ENCODE measurements at places on chromosomes 2 and 18.

DNA sequence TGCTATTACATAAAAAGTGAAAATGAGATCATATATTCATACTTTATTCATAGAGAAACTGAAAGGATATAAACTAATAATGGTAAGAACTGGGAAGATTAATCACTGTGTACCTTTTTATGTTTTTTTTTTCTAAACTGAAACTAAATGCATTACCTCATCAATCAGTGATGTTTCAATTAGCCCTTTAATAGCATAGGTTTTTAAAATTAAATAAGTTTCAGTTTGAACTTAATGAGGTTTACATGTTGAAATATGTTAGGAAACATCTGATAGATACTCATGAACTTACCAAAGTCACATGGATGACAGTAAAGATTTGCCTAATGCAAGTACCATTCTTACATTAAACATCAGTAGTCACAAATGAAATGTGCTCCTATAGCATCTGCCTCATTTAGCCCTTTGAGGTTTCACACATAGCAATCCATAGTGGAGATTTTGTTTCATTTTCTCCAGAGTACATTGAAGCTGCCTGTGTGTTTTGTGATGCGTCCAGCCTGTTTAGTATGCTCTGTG, 8.9 kb downstream of the MAPRE2 start:
- no peak for DNase-seq

DNA sequence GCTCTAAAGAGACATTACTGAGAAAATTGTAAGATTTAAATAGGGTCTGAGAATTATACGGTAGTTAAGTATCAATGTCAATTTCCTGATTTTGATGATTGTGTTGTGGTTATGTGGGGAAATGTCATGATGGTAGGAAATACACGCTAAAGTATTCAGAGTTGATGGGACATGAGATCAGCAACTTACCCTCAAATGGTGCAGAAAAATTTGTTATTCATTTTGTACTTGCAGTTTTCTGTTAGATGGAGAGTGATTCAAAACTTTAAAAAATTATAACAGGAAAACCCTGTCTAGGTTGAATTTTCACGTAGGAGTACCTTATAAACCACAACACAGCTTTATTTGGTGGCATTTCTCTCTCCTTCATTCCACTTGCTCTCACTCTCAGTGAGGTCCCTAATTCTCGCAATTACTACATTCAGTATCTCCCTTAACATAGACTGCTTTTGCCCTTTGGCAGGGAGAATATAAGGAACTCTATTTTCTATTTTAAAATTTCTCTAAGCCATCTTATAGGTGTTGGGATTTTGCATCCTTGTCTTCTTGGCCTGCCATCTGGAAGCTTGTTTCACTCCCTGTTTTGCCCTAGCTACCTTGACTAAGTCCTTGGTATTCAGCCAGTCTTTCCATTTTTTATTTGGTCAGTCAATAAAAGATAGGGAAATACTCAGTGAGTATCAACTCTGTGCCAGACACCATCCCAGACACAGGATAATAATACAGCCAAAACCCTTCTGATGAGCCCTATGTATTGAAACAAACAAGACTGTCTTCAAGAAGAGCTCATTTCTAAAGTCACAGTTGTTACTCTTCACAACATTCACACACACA, 550.6 kb upstream of the ACVR2A start:
- no peak for DNase-seq

- no peak for DNase-seq
These were observed 18.2 kb downstream of the NFATC1 start for GRCh38 chr18:79413901-79414300.

DNA sequence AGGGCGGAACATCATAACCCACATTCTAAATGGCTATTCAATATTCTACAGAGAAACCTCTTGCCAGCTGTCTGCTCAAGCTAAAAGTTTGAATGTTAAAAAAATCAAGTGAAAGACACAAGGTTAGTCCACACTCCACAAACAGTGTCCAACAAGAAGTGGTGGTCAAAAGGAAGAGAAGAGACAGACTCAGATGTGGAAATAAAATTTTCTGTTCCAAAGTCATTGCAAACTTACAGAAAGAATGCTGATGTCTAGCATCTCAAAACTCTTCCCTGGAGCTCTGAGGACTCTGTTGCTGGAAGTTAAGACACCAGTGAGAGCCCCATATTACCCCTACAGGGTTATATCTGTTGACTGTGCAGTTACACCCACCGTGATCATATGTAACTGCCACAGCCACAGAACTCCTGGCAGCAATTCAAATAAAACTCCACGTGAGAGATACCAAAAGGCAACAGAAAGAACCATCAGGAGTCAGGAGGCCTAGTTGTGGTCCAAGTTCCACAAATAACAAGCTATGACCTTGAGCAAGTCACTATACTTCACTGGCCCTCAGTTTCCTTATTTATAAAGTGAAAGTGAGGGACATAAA, 60.9 kb downstream of the AAK1 start:
- DNase-seq, result peak; percentile 50

DNA sequence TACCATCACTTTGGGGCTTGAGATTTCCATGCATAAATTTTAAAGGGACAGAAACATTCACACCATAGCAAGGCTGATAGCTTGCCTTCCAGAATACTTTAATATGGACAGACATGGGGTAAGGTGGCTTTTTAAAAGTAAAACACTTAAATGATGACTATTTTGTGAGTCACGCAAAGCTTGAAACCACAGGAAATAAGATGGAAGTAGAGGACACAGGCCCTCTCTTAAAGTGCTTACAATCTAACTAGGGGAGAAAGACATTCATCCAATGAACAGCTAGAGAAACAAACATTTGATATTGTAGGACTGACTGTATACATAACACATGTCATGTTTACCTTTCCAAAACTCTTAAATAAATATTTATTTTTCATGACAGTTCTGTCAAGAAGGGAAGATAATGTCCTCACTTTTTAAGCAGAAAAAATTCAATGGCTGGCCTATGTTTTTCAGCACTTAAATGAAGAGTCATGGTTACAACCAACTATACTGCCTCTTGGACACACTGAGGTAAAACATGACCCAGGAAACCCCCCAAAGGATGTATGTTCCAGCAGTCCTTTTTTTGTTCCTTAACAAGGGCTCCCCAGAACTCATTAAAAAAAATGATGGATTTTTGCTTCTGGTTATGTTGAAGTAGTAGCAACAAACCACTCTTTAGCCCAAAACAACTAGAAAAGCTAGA, 120.0 kb upstream of the RBMS1 start:
- DNase-seq, result peak; percentile 89

DNA sequence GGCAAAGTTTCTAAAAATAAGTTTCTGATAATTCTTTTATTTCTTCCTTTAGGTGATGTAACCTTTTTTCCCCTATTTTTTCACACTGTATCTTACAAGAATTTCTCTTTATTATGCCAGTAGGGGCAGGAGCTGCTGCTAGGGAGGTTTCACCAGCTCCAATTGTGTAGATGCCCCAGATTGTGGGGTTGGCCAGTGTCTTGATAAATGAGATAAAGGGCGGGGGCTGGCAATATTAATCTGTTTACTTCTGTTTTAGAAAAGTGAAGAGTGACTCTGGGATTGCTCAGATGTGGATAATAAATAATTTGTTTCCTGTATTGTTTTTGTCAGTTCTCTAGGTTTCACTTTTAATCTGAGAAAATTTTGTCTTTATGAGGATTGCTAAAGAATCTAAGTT, 190.4 kb downstream of the MC4R start:
- no peak for DNase-seq

GRCh38 chr2:47196499-47196898, 41.4 kb upstream of the STPG4 start:
- DNase-seq, result no peak

DNA sequence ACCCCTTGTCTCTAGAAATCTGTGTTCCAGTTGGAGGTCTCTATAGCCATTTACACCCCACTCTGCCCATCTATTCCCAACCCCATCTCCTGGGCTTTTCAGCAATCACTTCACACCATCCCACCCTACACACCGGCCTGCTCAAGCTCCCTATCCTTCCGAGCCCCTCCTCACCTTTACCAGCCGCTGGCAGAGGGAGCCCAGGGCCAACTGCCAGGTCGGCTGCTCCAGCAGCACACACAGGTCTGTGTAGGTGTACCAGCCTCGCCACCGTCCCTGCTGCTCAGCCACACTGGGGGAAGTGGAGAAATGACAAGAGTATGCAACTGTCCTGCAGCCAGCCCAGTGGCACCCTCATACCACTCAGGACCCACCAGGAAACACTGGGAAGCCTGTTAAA, 3.3 kb upstream of the SLC23A3 start:
- DNase-seq, result no peak

DNA sequence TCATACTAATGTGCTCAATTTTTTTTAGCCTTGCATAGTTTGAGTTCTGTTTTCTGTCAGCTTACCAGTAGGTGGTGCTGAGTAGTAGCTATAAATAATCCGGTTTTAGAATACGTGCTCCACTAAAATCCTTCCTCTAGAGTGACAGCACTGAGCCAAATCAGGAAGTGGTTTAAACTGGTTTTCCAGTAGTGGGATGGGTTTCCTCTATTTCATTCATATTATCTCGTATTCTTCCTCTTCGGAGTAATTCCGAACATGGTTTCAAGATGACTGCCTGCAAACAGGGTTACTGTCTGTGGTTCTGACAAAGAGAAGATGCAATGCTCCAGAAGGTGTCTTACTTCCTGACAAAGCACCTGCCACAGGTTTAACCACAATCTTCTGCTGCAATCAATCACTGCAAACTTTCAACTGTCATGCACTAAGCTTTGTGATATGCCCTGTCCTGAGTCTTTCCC, 496.9 kb upstream of the VRK2 start:
- DNase-seq, result peak; percentile 42

DNA sequence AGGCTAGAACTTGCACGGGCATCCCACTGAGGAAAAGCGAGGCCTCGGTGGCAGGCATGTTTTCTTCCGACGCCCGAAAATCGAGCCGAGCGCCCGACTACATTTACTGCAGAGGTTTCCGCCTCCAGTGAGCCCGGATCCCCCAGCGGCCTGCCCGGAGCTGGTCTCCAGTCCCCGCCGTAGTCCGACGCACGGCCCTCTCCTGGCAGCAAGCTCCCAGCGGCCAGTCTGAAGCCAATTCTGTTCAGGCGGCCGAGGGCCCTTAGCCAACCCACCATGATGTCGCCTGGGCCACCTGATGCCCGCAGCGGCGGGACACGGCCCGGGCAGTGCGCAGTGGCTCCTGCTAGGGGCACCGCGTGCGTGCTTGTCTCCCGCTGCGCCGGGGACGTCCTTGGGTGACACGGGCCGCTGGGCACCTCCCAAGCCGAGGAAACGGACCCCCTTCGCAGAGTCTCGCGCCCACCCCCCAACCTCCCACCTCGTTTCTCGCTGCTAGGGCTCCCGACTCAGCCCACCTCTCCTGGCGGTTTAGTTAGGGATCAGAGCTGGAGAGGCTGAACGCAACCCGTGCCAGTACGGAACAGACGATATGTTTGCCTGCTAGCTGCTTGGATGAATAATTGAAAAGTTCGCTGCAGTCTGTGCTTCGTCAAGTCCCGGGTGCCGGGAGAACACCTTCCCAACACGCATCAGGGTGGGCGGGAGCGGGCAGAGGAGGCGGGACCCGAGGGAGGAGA, 5.3 kb downstream of the ONECUT2 start:
- no peak for DNase-seq

GRCh38 chr2:58135861-58136260, 89.3 kb downstream of the VRK2 start:
- DNase-seq, result no peak

GRCh38 chr18:63445037-63445436, 22.8 kb upstream of the VPS4B start:
- no peak for DNase-seq

DNA sequence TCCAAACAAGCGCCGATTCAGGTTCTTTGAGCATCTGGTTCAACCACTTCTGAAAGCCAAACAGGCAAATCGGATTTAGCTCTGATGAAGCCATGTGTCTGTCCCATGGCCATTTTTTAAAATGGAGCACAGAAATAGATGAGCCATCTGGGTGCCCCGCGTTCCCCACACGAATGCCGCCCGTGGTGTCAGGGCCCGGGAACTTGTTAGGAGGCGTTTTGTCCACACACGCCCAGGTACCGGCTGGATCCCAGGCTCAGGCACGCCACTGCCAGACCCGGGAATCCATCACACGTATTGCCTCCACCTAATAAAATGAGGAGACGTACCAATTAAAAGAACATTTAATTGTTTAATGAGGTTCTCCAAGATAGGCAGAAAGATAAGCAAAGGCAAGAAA, 374.4 kb upstream of the SALL3 start:
- DNase-seq, result no peak

DNA sequence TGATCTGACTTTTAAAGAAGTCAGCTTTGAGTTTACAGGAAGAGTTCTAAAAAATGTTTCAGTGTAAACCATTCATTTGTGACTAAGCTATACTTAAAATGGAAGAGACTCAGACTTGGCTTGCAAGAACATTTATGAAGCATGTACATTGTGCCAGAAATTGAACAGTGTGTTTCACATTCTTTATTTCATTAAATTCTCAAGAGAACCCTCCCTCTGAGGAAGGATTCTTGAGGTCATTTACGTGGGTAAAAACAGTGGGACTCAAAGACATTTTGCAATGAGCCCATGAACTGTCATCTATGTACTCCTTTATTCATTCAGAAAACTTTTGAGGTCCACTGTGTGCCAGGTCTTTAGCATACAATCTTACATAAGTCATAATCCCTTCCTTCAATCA, 143.6 kb upstream of the ZNF521 start:
- DNase-seq, result peak; percentile 1

DNA sequence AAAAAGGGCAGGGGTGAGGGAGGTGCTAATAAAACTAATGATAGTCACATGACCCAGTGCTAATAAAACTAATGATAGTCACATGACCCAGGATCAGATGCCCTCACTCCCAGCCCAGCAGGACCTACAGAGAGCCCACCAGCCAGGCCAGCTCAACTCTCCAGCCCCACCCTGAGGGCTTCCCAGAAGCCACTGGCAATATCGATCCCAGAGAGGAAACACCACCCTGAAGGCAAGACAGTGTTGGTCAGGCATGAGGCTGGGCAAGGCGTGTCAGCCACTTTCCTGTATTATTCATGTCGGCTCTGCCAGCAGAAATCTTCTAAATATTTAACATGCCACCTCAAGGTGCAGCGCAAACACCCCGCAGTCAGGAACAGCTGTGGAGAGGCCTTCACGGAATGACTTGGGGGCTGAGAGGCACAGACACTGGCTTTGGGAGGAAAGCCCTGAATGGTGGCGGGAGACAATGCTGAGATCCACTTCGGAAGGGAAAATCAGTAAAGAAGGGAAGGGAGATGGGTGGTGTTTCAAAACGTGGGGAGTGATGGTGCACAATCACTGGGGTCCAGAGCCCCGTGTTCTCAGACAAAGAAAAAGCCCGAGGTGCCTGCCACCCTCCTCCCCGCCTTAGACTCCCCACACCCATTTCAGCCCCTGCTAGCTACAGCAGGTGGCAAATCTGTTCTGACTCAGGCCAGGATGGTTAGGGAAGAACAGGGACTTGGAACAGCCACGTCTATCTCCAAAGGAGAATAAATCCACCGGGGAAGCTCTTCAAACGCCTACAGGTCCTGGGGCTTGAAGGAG, 1.4 kb downstream of the REEP1 start:
- DNase-seq, result no peak

GRCh38 chr2:109349503-109350465, 220.8 kb downstream of the SH3RF3 start:
- no peak for DNase-seq

DNA sequence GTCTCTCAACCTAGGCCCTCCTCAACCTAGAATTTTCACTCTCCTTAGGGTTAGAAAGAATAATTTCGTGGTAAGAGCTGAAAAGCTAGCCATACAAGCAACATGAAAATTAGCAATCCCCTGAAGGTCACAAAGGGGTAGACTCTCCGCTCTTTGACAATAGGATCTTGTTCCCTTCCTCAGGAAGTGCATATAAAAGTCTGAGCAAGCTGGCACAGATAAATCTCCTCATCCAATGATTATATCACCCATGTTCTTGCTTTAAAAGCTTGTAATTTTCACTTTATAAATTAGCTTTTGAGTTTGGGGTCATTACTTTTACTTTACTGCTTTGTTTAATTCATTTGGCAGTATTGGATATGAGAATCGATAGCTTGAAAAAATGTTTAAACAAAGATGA, 852.3 kb upstream of the CRIM1 start:
- peak; percentile 2 for DNase-seq
